ENCODE measurements at places on chromosomes 12 and 14.

GRCh38 chr12:22262309-22262708, 72.2 kb downstream of the ST8SIA1 start:
- no peak for DNase-seq

GRCh38 chr12:40158592-40159111, 52.8 kb upstream of the SLC2A13 start:
- DNase-seq: no peak

DNA sequence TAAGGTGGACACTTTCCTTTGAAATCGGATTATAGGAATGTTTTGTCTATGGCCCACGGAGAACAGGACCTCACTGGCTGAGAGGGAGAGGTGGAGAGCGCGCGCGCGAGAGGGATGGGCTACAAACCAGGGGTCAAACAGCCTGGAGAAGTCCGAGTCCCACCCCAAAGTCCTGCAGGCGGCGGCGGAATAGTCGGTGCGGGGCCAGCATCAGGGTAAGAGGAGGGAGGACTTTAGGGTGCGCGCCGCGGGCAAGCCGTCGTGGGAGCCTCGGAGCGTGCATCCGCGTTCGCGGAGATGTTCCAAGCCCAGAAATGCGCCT, 3.3 kb upstream of the HOXC8 start:
- DNase-seq: no peak

GRCh38 chr14:69318241-69318640, 58.3 kb downstream of the GALNT16 start:
- no peak for DNase-seq

GRCh38 chr12:90870971-90871725, 83.8 kb downstream of the CCER1 start:
- DNase-seq: no peak

DNA sequence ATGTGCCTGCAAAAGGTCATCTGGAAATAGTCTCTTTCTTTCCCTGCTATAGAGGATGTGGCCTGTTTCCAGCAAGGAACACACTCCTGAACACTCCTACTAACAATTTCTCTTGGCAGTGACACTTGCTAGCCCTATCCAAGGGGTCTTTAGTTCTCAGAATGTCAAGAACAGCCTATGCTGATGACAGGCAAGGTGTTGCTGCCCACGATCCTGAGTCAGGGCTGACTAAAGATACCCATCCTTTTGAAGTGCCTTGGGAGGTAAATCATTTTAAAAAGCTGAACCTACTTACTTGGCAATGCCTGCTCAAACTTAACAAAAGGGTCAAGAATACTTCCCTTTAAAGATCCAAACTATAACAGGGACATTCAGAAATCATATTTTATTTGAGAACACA, 1146.4 kb downstream of the VRK1 start:
- DNase-seq: no peak

GRCh38 chr12:91974541-91975085, 171.0 kb downstream of the BTG1 start:
- no peak for DNase-seq

- DNase-seq: peak; percentile 83
These were observed 52.6 kb upstream of the FBRSL1 start for GRCh38 chr12:132437252-132437932.

- peak; percentile 22 for DNase-seq
These were observed 91.8 kb downstream of the EML1 start for GRCh38 chr14:99884834-99885648.

- no peak for DNase-seq
These were observed 61.7 kb downstream of the RFX4 start for GRCh38 chr12:106644335-106645073.

GRCh38 chr12:81797100-81797499, 38.0 kb upstream of the PPFIA2 start:
- DNase-seq: no peak

DNA sequence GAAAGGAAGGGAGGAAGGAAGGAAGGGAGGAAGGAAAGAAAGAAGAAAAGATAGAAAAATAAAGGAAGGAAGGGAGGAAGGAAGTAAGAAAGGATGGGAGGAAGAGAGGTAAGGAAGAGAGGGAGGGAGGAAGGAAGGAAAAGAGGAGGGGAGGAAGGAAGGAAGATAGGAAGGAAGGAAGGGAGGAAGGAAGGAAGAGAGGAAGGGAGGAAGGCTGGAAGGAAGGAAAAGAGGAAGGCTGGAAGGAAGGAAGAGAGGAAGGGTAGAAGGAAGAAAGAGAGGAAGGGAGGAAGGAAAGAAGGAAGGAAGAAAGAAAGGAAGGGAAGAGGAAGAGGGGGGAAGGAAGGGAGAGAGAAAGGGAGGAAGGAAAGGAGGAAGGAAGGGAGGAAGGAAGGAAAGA, 12.8 kb upstream of the WIF1 start:
- no peak for DNase-seq

DNA sequence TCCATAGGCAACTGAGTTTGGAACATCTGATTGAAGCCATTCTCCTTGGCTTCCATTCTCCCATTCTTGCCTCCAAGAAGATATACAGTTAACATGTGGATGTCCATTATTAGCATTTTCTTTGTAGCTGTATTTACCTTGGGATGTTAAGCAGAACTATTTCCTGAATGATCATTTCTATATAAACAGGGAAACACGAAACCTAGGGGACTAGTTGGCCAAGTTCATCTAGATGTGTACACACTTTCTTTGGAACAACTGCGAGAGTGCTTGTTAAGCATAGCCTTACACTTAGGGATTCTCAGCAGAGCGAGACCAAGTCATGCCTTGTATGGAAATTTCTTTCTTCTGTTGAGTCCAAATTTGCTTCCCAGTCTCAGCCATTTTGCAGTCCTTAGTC, 42.1 kb downstream of the DRAM1 start:
- DNase-seq: no peak

GRCh38 chr14:85508863-85509262, 21.1 kb upstream of the FLRT2 start:
- no peak for DNase-seq

DNA sequence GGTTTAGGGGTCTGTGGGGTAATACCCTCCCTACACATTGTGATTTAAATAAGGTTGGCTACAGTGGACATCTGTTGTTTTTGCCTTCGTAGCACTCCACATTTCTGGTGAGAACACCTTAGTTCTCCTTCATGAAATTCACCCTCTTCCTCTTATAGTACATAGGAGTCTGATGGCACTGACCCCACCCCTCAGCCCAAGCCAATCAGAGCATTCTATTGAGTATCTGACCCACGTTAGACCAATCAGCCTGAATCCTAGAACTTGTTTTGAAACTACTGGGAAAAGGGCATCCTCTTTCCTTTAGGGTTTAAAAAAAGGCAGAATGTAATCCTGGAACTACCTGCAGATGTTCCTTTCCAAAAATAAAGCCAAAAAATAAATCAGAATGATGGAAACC, 15.8 kb upstream of the LRRC9 start:
- no peak for DNase-seq

GRCh38 chr12:1917172-1918070, 1.0 kb downstream of the CACNA2D4 start:
- no peak for DNase-seq

GRCh38 chr14:22266142-22266442, 322.9 kb downstream of the DAD1 start:
- DNase-seq: no peak

- DNase-seq: no peak
These were observed 58.6 kb downstream of the GXYLT1 start for GRCh38 chr12:42086031-42086430.

- no peak for DNase-seq
These were observed 459.0 kb downstream of the DPF3 start for GRCh38 chr14:72434856-72435255.

DNA sequence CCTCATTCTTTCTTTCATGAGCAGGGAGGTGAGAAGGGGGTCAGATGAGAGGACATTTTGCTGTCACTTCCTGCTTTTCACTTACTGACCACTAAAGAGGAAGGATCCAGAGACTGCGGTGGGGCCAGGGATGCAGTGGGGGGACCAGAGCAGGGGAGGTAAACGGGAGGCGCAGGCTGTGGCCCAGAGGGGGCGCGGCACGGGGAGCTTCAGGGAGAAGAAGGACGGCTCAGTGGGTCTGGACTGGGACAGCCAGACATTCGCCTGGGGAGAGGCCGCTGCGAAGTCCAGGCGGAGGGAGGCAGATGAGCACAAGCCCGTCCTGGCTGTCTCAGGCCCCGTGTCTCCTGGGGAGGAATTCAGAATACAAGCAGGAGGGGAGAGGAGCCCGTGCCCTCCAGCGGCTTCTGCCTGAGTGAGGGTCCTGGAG, 41.2 kb downstream of the SLC6A12 start:
- DNase-seq: peak; percentile 63

- DNase-seq: peak; percentile 89
These were observed 1.1 kb upstream of the PPP2R5C start for GRCh38 chr14:101760138-101761011.

GRCh38 chr14:75246546-75247285, 31.9 kb upstream of the FOS start:
- DNase-seq: no peak

- DNase-seq: no peak
These were observed 402.1 kb upstream of the MGAT4C start for GRCh38 chr12:86658303-86658702.

DNA sequence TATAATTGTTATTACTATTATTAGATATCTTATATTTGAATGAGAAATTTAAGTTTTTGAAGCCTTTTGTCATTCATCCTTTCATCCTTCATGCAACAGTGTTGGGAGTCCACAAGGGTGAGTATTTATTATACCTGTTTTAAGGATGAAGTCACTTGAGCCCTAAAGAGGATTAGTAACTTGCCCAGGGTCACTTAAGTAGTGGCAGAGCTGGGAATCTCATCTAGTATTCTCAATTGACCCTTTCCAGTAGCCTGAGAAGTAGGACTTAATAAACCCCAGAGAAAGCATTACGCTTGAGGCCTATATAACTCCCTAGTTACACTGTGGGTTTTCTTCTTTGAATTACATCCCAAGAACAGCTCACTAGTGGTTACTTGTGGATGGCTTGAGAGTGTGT, 119.8 kb downstream of the SRGAP1 start:
- DNase-seq: no peak

DNA sequence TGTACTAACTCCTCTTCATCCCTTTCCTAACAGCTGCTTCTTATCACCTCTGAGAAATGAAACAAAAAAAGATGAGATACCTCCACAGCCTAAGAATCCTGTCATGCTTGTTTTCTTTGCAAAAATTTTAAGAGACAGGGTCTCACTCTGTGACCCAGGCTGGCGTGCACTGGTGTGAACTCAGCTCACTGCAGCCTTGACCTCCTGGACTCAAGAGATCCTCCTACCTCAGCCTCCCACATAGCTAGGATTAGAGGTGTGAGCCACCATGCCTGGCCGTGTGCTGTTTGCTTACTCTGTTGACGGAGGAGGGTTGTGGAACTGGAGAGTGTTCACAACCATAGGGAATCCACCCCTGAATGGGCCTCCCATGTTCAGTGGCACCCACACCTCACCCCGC, 16.2 kb downstream of the CSRNP2 start:
- DNase-seq: no peak

- no peak for DNase-seq
These were observed 439.5 kb downstream of the CCER1 start for GRCh38 chr12:90515199-90516175.

DNA sequence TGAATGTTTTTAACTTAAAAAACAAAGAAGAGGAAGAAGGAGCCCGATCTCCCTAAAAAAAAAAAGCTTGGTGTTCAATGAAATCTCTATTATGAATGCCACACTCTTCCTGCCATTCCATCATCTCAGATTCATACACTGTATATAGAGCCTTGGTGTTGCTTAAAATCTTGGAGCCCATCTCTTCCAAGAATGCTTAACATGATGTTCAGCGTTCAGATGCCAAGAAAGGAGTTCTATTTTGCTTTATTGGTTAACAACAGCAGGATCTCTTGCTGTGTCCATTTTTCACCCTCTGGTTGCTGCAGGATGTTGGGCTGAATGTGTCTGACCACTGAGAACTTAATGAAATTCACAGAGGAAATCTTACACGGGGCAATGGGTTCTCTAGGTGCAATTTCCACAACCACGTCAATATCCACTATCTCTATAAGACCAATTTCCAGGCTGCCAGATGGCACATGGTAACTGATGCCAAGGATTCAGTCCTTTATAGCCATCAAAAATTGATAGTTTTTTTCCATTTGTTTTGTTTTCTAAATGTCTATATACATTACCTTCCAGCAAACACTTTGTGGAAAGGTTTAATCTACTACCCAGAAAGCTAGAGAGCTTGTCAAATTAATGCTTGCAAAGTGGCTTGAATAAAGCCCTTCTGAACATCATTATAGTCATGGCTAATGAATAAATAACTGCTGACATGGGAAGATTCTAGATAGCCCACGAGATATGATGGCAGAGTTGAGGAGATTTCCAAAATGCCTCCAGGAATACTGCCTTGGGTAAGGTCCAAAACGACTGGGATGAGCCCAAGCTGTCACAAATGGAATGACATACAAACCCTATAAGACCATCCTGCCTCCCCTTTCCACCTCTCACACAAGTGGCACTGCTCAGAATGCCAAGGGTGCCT, 26.5 kb downstream of the RERG start:
- DNase-seq: no peak

- DNase-seq: no peak
These were observed 147.1 kb downstream of the TMX1 start for GRCh38 chr14:51386983-51387735.

- DNase-seq: no peak
These were observed 139.6 kb downstream of the HMGA2 start for GRCh38 chr12:65963862-65964240.

DNA sequence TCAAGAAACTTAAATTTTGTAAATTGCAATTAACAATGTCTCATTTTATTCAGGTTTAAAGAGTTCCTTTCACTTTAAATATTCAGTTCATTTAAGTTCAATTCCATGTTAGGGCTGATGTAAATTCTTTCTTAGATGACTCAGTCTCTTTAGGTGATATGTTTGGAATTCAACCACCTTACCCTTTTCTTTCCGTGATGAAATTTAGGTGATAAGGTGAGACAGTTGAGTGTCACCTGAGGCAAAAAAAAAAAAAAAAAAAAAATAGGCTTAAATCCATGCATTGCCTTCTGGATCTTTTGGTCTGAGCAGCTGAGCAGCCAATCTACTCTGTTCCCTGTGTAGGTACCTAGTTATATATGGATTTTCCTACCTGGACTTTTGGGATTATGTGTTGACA, 299.5 kb downstream of the DAD1 start:
- no peak for DNase-seq

DNA sequence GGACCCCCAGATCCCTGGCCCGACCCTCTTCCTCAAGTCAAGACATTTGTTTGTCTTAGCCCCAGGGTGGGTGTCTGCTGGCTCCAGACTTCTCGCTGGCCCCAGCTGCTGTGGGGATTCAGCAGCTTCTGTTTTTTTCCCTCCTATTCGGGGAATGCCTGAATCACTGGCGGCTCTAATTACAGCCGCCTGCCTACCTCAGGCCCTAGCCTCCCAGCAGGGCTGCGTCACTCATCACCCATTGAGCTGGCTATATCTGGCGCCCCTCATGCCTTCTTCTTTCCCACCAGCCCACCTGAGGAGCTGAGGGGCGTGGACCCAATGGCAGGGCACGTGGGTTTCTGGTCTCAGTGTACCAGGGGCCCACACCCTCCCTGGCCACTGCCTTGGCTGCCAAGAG, 10.1 kb downstream of the KRT80 start:
- DNase-seq: no peak

- DNase-seq: no peak
These were observed 51.3 kb downstream of the MARK3 start for GRCh38 chr14:103436533-103436932.
